ENCODE measurements at places on chromosomes 12 and 14. TPM values are rescaled to one million over a fixed set of nuclear protein-coding genes. Genes with fewer than 3 reads are reported as not detected.
A peak's percentile ranks its signal among the peaks of the same experiment; 100 is the strongest.

DNA sequence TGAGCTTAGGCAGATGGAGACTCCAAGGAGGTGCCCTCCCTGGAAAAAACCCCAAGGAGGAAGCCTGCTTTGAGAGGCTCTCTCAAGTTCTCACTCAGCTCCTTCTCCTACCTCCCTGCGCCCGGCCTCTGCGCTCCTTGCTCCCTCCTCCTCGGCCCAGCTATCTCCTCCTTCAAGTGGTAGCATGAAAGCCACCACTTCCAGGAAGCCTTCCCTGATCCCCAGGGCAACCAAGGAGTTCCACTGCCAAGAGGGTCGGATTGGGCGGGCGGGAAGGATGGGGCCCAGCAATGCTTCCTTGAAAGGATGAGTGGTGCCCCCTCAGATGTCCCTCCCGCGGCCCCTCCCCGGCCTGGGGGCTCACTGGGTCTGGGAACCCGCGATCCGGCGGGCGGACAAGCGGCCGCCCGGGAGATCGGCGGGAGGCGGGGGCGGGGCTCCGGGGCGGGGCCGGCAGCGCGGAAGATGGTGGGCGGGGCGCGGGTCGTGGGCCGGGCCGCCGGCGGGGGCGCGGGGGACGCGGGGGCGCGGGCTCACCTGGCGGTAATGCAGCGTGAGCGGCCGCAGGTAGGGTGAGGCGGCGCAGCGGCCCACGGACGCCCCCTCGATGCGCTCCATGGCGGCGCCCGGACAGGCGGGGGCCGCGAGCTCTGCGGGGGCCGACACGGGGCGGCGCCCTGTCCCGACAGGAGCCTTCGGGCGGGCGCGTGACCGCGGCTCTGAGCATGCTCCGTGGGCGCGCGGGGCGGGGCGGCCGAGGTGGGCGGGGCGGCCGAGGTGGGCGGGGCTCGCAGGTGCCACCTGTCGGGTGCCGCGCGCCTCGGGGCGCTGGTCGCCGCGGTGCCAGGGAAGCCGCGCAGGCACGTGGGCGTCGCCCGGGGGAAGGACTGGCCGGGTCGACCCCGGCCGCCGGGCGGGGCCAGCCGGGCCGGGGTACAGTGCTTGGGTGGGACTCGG lies at the start of gene NUDT14:
Gene NUDT14 (minus strand): TSS at position 721 of the 957 bp plus-strand sequence. CDS start 103 bp downstream, at position 618.
- peak; percentile 90 for DNase-seq

GRCh38 chr12:118033902-118034301 lies 17.4 kb downstream of the RFC5 start:
- no peak for DNase-seq

DNA sequence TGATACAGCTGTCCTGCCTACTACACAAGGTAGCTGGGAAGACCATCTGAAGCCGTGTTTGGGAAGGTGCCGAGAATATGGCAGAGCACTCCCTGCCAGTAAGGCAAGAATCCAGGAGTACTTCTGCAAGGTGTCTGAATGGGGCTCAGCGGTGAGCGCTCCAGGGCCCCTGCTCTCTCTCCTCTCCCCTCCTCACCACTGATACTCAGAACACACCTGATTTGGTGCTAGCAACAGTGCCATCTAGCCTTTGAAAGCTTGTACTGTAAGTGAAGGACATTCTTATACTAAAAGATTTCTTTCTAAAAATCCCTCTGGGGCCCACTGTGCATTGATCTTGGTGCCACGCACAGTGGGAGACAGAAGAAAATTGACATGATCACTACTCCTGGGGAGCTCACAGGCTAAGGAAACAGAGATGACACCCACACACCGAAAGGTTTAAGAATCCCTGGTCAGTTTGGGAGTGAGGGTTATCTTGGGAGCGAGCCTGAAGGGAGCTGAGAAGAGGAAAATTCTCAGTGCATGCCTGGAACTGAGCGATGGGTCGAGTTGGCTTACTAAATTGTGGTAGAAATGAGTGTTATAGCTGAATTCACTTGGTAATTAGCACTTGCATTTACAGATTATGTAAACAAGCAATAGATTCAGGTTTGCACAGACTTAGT lies 216.9 kb downstream of the NTF3 start:
- DNase-seq, result peak; percentile 21

- no peak for DNase-seq
Measured at GRCh38 chr12:56212361-56212760, 9.4 kb downstream of the RNF41 start.

GRCh38 chr14:32865827-32866376 lies 72.8 kb upstream of the NPAS3 start:
- no peak for DNase-seq

GRCh38 chr12:69653703-69654102 lies 43.0 kb upstream of the LRRC10 start:
- DNase-seq, result no peak

DNA sequence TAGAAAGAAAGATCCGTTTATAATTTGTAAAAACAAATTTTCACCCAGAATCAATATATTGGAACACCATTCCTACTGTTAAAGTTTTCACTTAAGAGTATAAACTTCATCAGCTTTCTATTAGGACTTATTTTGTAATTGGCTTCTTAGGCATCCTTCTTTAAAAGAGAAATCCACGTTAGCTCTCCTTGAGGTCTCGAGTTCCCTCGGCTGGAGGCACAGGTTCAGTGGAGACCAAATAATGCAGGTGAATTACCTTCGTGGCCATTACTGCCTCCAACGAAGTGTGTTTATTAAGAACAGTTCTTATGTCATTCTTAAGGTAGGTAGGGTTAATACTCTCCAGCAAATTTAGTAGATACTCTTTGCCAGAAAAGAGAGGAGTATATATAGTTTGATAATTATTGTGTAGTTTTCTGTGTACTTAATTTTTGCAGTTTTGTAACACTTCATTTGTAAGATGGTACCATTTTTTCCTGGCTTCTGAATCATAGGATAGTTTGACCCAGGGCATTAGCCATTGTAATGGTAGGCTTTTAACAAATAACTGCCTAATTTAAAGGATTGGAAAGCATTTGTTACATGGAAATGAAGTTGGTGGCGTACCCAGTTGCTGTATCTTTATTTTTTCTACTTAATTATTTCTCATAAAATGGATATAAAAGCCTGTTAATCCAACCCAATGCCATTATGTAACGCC lies 2.2 kb downstream of the CALM1 start:
- no peak for DNase-seq

GRCh38 chr12:98838231-98838647 lies 193.1 kb downstream of the APAF1 start:
- no peak for DNase-seq

DNA sequence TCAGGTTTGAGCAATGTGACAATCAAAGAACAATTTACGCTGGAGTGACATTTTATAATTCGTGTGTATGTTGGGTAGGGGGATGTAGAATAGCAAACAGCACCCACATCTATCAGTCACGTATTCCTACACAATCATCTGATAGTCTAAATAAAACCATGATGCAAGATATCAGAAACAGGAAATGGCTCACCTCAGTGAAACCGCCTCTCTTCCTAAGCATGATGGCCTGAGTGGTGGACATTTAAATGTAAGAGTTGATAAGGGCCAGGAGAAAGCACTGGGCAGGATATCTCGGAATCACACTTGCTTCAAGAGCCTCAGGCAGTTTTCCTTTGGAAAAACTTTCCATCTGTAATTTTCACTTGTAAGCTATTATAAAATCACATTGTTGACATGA lies 128.2 kb downstream of the GRIP1 start:
- no peak for DNase-seq

DNA sequence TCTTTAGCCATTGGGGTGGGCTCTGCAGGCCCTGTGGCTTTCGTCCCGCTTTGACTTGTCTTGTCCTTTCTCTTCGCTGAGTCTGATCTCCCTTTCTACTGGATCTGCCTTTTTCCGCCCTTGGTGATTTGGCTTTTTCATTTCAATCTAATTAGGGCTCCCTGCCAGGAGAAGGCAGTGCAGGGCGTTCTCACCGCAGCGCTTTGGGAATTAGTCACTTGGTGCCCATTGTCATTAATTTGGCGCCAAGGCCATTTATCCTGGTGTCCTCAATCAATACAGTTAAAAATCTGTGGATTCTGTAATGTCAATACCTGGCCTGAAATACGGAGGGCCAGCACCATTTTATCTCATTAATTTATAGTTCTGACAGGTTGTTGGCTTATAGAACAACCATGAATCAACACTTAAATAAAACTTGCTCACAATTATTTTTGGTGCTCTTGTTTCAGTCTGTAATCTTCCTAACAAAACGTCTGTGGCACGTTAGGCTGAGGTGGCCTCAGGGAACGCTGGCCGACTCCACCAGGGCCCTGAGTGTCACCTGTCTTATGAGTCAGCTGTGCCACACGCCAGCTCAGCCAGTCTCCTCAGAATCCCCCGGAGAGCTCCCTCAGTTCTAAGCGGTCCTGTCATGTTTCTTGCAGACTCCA lies 115.7 kb downstream of the BEGAIN start:
- DNase-seq, result no peak

GRCh38 chr12:47124451-47124850 lies 44.7 kb upstream of the AMIGO2 start:
- DNase-seq, result no peak

GRCh38 chr14:89251061-89251460 lies 166.0 kb downstream of the FOXN3 start:
- DNase-seq, result no peak

GRCh38 chr12:122003651-122004611 lies 17.8 kb upstream of the BCL7A start:
- DNase-seq, result no peak

DNA sequence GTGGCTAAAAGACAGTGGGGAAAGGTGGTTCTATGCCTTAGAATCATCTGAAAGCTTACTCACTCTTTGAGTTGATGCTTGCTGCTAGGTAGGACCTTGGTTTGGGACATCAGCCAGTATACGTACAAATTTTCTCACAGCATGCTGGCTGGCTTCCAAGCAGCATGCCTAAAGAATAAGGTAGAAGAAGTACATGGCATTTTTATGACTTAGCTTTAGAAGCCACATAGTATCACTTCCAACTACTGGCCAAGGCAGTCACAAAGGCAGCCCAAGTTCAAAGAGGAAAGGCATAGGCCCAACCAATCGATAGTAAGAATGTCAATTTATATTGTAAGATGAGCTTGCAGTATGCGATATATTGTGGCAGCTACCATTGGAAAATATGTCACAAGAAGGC lies 284.2 kb upstream of the CAND1 start:
- no peak for DNase-seq

DNA sequence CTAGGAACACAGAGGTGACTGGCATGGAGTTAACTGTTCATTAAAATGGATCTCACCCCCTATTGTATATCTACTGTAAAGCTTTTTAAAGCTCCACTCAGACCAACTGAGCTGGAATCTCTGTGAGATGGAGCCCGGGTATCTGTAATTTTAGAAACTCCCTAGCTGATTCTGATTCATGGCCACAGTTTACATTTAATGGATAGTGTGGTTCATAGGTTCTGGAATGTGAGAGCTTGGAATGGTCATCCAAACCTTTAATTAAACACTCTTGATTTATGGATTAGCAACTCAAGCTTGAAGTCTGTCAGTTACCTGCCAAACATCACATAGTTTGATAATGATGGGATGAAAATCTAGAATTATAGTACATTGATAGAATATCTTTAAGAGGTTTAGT lies 183.8 kb downstream of the SLC25A21 start:
- DNase-seq, result no peak

Gene GYS2
- not detected for total RNA-seq

Gene ANO4
- 0.32 TPM for total RNA-seq

Gene RAD51AP1
- 6.6 TPM for total RNA-seq

Gene VRK1
- total RNA-seq, result 13.0 TPM

Gene OLR1
- 0.77 TPM for total RNA-seq

Gene NDUFA12
- 136 TPM for total RNA-seq

All from colonic mucosa (tissue), 4 donors.